ENCODE measurements at places on chromosomes 3 and 15.

DNA sequence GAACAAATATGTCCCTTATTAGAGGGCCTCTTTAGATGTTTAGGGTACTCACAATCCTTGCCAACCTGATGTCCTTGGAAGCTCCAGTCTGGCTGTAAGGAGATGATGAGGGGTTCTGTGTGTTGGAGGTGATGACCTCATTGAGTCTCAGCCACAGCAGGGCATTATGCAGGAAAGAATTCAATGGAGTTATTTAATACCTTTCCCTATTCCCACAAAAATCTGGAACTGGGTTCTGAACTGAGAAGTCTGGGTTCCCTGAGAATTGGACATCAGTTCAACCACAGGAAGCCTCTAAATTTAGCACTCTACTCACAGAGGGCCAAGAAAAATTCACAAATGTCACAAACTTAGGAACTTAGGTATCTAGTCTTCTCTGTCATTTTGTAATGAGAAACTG is 36.9 kb downstream of the SLC35A5 start:
- DNase-seq = no peak

GRCh38 chr3:81908561-81908960 is 147.1 kb upstream of the GBE1 start:
- no peak for DNase-seq

- DNase-seq = no peak
Observed at GRCh38 chr3:179558742-179559364, 3.9 kb upstream of the ACTL6A start.

DNA sequence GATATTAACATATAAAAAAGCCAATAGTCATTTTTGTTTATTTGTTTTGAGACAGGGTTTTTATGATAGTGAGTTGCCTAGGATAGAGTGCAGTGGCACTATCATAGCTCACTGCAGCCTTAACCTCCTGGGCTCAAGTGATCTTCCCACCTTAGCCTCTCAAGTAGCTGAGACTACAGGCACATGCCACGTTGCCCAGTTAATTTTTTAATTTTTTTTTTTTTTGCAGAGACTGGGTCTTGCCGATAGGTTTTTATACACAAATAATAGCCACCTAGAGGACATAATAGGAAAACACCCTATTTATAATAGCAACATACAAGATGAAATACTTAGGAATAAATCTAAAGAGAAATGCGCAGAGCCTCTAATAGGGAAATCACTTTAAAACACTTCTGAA is 13.3 kb downstream of the EIF3J start:
- DNase-seq = no peak

DNA sequence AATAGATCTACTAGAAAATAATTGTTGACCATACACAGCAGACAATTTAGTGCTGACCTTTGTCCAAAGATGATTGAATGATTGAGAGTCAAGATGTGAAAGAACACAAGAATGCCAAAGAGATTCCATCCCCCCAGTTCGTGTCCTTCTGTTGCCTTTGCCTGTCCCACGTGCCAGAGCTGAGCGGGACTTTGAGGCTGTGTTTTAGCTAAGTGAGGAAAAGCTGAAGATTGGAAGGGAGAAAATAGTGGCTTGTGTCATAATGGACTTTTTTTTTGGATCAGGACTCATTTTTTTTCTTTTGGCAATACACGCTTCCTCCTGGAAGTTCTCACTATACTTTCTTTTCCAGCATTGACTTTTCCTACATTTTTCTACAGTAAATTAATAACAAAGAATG is 206.6 kb upstream of the MDFIC2 start:
- no peak for DNase-seq

GRCh38 chr15:49987198-49987785 is 131.7 kb downstream of the ATP8B4 start:
- DNase-seq = no peak

- DNase-seq = no peak
Observed at GRCh38 chr15:40881351-40881750, 7.3 kb upstream of the RHOV start.

Measured in GM18507 (cell line).